ENCODE measurements at places on chromosomes 5 and 9.
A peak's percentile ranks its signal among the peaks of the same experiment; 100 is the strongest.

DNA sequence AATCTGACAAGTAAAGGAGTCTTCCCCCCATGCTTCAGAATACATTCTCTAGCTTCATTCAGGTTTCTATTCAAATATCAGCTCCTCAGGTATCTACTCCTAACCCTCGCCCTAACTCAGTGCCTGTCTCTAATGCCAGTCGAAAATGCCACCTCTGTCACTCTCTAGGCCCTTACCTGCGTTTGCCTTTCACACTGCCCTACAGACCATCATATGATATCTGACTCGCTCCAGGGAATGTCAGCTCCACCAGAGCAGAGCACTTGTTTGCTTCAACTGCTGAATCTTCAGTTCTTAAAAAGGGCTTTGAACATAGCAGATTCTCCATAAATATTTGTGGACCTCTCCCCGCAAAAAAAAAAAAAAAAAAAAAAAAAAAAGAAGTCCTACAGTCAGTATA lies 46.7 kb downstream of the ADRB2 start:
- DNase-seq, result no peak

DNA sequence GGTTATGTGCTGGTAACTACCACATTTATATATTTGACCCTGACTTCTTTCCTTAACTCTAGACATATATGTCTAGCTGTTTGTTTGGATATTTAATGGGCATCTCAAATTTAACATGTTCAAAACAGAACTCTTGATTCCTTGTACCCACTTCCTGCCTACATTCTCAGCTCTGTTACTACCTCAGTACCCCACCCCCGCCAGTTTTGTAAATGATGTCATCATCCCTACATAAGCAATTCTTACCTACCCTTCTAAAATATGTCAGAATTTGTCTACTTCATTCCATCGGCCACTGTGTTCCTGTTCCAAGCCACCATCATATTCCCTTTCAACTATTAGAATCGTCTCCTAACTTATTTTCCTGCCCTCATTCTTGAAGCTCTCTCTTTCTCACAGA lies 4.8 kb downstream of the RAD50 start:
- DNase-seq, result no peak

DNA sequence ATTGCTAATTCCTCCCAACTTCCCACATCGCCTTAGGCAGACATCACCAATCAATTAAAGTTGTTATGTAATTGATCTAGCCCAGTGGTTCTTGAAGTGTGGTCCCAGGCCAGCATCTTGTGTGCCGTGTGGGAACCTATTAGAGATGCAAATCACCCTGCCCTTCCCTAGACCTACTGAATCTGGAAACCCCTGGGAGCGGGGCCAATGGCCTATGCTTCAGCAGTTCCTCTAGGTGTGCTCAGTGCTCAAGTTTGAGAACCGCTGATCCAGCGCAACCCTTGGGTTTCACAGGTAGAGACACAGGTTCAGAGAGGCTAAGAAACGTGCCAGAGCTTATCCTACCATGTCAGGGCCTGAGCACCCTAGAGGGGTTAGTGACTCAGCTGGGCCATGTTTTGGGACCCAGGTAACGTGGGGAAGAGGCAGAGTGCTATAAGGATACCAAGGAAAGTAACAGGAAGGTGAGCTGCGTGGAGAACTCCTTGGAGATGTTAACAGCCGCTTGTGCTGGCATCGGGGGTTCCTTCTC lies 4.4 kb downstream of the SLC34A1 start:
- no peak for DNase-seq

DNA sequence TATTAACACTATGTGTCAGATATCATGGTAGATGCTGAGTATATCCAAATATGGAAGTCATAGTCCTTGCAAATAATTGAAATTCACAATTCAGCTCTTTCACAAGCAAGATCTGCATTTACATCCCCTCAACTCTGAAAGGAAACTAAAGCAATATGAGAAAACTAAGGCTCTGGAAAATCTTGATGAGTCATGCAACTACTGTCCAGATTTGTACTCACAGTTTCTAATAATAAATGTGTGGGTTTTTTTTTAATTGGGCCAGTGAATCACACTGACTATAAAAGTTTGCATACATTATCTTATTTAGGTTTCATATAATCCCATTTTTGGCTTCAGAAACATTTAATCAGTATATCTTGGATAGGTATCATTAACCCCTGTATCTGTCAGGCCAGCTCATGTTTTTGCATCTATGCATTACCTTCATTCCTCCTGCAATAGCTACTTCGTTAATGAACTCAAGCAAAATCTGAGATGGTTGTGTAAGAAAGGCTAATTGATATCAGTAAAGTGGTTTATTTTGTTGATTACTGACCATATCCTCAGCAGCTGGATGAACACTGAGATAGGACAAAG lies 58.7 kb upstream of the PRR16 start:
- DNase-seq, result no peak

DNA sequence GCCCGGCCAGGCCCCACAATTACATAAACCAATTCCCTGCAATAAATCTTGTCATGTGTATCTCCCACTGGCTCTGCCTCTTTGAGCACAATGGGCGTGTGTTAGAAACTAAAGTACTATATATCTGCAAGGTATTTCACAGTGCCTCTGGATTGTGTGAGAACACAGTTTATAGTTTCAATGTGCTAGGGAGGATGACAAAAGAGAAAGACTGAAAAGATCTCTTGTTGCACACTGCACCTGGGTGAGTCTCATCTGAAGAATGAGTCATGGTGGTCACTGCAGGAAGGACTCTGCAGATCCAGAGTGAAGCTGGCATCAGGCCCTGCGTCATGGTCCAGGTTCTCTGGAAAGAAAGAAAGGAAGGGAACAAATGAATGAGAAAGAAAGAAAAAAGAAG lies 20.7 kb upstream of the CTSV start:
- no peak for DNase-seq

DNA sequence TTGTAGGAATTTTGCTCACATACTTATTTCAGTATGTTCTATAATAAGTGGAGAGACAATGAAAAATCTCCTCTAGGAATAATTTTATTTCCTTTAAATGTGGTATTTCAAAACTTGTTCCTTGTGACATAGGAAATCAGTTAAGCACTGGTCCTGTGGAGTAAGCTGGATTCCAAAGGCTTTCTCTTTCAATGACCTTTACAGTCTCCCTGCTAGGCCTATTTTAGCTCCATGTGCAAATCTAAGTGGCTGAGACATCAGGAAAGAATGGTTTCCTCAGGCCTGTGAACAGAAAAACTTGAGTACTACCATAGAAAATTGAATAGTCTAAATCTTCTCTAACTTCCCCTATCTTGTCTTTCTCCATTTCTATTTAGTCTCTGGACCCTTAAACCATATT lies 514.2 kb upstream of the TLE4 start:
- DNase-seq, result no peak

GRCh38 chr9:134180786-134181647 lies 16.7 kb upstream of the RNU6ATAC start:
- peak; percentile 5 for DNase-seq

GRCh38 chr9:92385953-92386352 lies 18.4 kb downstream of the OGN start:
- DNase-seq, result no peak

- no peak for DNase-seq
Measured at GRCh38 chr9:136856079-136856476, 3.9 kb downstream of the MAMDC4 start.

GRCh38 chr9:134065612-134066419 lies 2.0 kb downstream of the BRD3 start:
- DNase-seq, result peak; percentile 23

DNA sequence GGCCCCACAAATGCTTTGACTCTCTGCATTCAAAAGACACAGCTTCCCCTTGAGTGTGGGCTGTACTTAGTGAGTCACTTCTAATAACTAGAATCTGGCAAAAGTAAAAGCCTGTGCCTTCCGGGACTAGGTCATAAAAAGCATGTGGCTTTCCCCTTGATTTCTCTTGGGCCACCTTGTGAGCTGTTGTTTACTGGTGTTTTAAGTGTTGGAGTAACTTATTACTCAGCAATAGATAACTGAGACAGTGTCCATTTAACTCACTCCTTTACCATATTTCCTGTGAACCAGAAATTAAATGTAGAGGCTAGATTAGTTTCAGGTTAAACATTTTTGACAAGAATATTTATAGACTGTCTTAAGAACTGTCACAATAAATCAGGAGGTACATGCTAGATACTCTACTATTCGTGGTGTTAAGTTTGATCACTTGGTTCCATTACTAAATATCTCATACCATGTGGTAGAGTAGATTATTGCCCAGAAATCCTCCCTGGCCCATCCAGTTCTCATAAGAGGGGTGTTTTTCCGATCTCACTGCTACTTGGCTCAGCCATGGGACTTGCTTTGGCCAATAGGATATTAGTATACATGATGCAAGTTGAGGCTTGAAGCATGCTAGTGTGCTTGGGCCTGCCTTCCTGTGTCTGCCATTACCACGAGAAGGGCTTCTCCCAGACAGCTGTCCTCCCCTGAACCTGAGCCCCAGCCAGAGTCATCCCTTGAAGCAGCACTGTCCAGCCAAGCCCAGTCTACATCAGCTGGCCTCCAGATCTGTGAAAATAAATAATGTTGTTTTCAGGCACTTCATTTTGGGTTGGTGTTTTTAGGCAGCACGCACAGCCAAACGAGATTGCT lies 10.4 kb upstream of the CMBL start:
- DNase-seq, result no peak

DNA sequence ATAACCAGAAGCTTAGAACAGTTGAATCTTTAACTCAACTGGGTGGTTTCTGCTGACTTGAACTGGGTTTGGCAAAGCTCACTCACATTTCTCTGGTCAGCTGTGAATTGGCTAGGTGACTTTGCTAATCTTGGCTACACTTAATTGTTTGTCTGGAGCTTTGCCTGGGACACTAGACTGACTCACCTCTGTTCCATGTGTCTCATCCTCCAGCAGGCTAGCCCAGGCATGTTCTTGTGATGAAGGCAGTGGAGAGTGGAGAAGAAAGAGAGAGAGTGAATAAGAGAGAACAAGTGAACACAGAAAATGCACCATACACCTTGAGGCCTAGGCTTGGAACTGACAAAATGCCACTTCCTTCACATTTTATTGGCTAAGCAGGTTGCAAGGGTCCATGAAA lies 32.6 kb downstream of the SPATA31D1 start:
- no peak for DNase-seq

DNA sequence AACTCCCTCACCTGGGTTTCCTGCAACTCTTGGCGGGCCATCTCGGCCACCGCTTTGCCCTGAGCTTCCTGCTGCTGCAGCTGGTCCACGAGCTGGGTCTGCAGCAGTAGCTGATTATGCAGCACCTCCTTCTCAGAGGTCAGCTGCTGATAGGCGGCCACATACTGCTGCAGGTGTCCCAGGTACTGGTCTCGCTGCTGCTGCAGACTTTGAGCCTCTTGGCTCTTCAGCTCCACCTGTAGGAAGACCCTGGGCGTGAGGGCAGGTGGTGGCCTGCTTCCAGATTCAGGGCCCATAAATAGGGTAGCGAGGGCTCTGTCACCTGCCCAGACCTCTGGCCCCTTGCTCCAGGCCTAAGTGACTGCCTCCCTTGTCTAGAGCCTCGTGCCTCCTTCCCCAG lies 16.7 kb downstream of the GOLGA2 start:
- no peak for DNase-seq

GRCh38 chr9:17614250-17614649 lies 35.4 kb downstream of the SH3GL2 start:
- DNase-seq, result no peak

GRCh38 chr5:2899311-2899710 lies 147.8 kb upstream of the IRX2 start:
- no peak for DNase-seq

GRCh38 chr5:9149988-9150387 lies 395.9 kb downstream of the SEMA5A start:
- no peak for DNase-seq

DNA sequence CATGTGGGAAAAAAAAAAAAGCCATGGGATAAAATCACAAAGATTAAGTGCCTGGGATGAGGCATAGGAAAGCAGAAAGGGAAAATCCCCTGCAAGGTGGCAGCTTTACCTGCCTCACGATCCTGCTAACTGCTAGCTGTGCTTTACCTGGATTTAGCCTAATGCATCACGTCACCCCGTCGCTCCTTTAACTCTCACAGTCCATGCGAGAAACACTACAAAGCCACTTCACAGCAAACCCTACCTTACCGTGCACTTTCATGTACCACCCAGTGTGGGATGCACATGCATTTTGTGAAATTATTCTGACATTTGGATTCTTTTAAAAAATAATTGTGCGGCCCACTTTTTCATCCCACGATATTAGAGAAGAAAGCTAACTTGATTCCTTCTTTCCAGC lies 31.0 kb downstream of the ATPSCKMT start:
- DNase-seq, result no peak

GRCh38 chr5:109349388-109349787 lies 60.4 kb downstream of the PJA2 start:
- no peak for DNase-seq

GRCh38 chr5:178469011-178469974 lies 120.9 kb downstream of the COL23A1 start:
- no peak for DNase-seq

DNA sequence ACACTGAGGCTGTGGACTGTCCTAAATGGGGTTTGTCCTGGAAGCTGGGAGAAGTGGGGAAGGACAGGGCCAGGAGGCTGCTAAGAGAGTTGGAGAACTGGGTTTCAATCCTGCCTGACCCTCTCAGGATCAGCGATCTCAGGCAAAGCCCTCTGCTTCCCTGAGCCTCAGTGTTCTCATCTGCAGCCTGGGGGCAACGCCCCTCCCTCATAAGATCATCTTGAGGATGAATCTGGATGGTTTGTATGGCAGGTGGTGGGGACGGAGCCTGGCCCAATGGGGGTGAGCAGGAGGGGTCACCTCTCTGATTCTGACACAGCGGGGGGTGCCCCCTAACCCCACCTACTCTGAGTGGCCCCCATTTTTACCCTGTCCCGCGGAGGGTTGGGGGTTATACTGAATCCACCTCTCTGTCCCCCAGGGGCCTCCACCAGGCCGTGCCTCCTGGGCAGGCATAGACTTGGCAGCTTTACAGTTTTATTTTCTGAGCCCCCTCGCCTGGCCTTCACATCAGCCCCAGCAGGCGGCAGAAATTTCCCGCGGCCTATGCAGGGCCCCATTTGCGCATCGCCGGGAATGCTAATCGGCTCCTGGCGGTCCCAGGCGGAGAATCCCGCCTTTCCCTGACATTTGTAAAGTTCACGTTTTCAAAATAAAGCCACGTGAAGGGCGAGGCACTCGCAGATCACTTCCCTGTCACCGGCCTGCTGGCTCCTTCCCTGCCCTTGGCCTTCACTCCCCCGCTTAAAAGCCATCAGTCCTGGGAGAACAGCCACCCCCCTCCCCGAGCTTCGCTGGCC lies 17.8 kb upstream of the LAMC3 start:
- DNase-seq, result peak; percentile 63

GRCh38 chr5:167712986-167713585 lies 578.4 kb upstream of the WWC1 start:
- no peak for DNase-seq

DNA sequence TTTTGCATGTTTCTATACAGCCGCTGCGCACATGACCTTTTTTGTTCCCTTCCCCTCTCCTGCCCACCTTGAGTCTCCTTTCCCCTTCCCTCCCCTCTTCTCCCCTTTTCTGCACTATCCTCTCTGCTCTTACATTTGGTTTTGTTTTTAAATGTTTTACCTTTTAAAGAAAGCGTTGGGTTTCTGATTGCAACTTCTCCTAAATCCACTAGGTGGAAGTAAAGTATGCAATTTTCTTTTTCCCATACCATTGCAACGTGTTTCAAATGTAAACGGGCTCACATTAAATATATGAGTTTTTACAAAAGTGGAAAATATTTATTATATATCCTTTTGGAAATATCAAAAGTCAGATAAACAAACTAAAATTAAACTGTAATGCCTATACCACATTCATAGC lies 500.9 kb downstream of the DIRAS2 start:
- DNase-seq, result peak; percentile 23

- no peak for DNase-seq
Measured at GRCh38 chr5:37626266-37626665, 213.6 kb downstream of the GDNF start.

All from iPS-NIHi11 (cell line).